ENCODE measurements at places on chromosomes 6 and 20.

DNA sequence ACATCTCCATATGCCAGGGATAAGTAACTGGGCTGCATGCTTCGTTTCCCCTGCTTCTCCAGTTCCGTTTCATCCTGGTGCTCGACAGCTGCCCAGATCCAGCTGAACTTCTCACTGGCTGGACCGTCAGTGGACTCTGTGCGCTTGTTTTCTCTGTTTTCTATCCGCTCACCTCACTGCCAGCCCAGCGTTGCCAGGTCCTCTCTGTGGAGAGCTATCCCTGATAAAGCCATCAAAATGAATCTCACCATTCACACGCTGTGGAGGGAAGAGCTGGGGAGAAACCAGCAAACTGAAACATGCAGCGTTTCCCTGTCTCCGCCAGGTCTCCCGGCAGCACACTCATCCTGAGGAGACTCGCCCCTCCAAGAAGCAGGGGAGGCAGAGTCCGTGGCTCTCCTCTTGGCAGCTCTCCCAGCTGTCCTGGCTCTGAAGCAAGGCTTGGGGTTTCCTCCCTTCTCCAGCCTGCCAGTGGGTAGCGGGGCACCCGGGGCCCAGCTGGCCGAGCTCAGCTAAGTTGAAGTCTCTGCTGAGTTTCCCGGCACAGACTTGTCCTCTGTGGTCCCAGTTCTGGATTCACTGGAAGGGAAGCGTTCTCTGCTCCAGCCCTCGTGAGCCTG is 160.9 kb downstream of the DTNBP1 start:
- H3K27ac ChIP-seq: no peak overlapping the region
- H3K4me3 ChIP-seq: no peak overlapping the region
- no peak for DNase-seq
- no peaks in the 10 kb centered on the region for H3K4me1 ChIP-seq
- H3K36me3 ChIP-seq: peaks cover 43% of the 10 kb centered on the region
- H3K27me3 ChIP-seq: no peaks in the 10 kb centered on the region

DNA sequence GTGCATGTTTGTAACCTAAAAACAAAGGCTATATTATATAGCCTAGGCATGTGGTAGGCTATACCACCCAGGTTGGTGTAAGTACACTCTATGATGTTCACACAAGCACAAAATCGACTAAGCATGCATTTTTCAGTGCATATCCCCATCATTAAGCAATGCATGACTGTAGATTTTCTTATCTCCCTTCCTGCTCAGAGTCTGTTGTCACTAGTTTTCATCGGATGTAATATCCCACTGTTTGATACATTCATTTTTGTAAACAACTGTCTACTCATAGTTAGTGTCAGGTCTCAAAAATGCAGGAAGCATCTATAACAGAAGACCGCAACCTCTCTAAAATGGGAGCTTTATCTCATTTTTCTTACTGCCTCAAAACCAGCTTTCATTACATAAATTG is 70.7 kb downstream of the GFRAL start:
- DNase-seq: no peak
- H3K27ac ChIP-seq: no peak overlapping the region
- H3K4me3 ChIP-seq: no peak overlapping the region
- H3K4me1 ChIP-seq: no peaks in the 10 kb centered on the region

GRCh38 chr6:167907837-167908681 is 81.3 kb downstream of the AFDN start:
- H3K36me3 ChIP-seq: no peaks in the 10 kb centered on the region
- H3K27me3 ChIP-seq: no peaks in the 10 kb centered on the region
- H3K4me3 ChIP-seq: no peak overlapping the region
- H3K4me1 ChIP-seq: no peaks in the 10 kb centered on the region
- H3K27ac ChIP-seq: no peak overlapping the region
- DNase-seq: no peak

DNA sequence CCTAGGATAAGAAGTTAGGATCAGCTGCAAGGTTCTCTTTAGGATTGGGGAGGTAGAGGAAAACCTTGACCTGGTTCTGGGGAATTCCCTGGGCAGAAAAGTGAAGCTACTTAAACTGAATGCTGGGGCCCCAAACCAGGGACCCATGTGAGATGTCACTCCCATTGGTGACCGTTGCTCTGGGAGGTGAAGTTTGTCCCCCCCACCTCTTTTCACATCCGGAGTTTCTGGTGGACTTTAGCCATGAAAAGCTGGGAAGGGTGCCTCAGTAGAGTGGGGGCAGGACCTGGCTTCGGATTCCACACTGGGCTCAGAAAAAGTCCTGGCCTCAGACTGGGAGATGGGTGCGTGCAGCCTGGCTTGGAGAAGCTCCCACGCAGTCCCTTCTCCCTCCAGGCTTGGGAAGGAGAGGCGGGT is 13.2 kb downstream of the TJAP1 start:
- no peaks in the 10 kb centered on the region for H3K27me3 ChIP-seq
- DNase-seq: no peak
- H3K27ac ChIP-seq: no peak overlapping the region
- no peak overlapping the region for H3K4me3 ChIP-seq
- H3K4me1 ChIP-seq: peaks cover 18% of the 10 kb centered on the region

- H3K27me3 ChIP-seq: no peaks in the 10 kb centered on the region
- DNase-seq: no peak
- H3K27ac ChIP-seq: no peak overlapping the region
- no peaks in the 10 kb centered on the region for H3K36me3 ChIP-seq
- no peaks in the 10 kb centered on the region for H3K4me1 ChIP-seq
Observed at GRCh38 chr6:42899871-42900270, 16.0 kb upstream of the PTCRA start.

GRCh38 chr20:32238483-32239425 is 31.1 kb downstream of the POFUT1 start:
- no peak overlapping the region for H3K4me3 ChIP-seq
- H3K27ac ChIP-seq: no peak overlapping the region
- no peaks in the 10 kb centered on the region for H3K27me3 ChIP-seq
- no peaks in the 10 kb centered on the region for H3K4me1 ChIP-seq
- no peak for DNase-seq
- peaks cover 17% of the 10 kb centered on the region for H3K36me3 ChIP-seq
